ENCODE measurements at places on chromosomes 7 and 10.

GRCh38 chr7:82284936-82285519 lies 158.5 kb downstream of the CACNA2D1 start:
- H3K27me3 ChIP-seq = no peaks in the 10 kb centered on the region
- H3K27ac ChIP-seq = no peak overlapping the region
- no peak overlapping the region for H3K4me3 ChIP-seq
- H3K4me1 ChIP-seq = no peaks in the 10 kb centered on the region
- no peak for DNase-seq

GRCh38 chr10:75544993-75545706 lies 113.7 kb downstream of the LRMDA start:
- no peaks in the 10 kb centered on the region for H3K36me3 ChIP-seq
- no peak overlapping the region for H3K4me3 ChIP-seq
- peaks cover 34% of the 10 kb centered on the region for H3K4me1 ChIP-seq
- no peak for DNase-seq

DNA sequence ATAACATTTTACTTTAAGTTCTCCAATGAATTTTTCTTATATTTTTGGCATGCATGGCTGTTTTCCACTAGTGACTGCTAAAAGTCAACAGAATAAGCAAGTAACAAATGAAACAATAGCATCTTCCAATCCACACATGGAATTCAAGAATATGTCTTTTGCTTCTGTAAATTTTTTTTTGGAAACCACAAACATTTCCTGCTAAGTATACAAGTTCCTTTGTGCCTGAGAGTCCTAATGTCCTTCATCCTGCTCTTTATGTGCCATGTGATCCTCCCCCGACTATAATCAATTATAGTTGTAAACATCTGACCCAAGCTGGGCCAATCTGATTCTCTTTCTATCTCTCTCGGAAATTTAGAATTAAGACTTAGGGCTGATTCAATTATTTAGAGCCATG lies 61.2 kb downstream of the PPP1R3C start:
- no peak overlapping the region for H3K27ac ChIP-seq
- no peak for DNase-seq
- H3K4me1 ChIP-seq = no peaks in the 10 kb centered on the region
- no peak overlapping the region for H3K4me3 ChIP-seq
- H3K27me3 ChIP-seq = no peaks in the 10 kb centered on the region
- no peaks in the 10 kb centered on the region for H3K36me3 ChIP-seq

DNA sequence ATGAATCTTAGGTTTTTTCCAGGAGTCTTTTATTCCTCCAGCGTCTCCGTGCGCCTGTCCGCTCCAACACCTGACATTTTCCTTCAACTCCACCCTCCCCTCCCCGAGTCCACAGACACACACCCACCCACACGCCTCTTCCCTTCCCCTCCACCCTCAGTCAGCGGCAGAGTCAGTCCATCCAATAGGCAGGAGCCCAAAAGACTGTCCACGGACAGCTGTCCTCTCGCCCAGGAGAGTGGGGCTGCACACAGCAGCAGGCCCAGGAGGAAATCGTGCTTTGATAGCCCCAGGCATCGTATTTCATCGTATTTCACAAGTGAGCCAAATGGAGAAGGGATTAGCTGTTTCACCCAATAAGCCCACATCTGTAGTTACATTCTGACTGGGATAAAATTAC lies 285.1 kb downstream of the ZEB1 start:
- no peak overlapping the region for H3K27ac ChIP-seq
- peaks cover 35% of the 10 kb centered on the region for H3K4me1 ChIP-seq

- DNase-seq = no peak
- H3K4me3 ChIP-seq = no peak overlapping the region
- no peak overlapping the region for H3K27ac ChIP-seq
- H3K36me3 ChIP-seq = no peaks in the 10 kb centered on the region
Observed at GRCh38 chr10:106440767-106441166, 723.7 kb downstream of the SORCS1 start.

DNA sequence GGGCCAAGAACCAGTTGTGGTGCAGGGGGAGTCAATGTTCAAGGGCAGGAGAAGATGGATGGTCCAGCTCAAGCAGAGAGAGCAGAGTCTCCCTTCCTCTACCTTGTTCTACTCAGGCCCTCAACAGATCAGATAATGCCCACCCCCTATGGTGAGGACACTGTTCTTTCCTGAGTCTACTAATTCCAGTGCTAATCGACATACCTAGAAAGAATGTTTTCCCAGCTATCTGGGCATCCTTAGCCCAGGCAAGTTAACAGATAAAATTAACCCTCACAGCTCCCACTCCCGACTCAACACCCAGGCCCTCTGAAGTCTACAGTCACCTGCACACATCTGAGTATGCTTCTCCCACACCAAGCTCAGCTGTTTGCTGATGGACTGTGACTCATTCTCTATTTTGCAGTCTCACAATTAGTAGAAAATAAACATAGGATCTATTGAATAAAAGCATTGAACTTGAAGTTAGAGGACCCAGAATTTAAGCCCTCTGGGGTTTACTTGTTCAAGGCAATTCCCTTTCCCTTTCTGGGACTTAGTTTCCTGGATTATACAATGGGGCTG lies 17.1 kb downstream of the COL13A1 start:
- DNase-seq = no peak
- no peak overlapping the region for H3K27ac ChIP-seq
- peaks cover 21% of the 10 kb centered on the region for H3K4me1 ChIP-seq
- no peaks in the 10 kb centered on the region for H3K36me3 ChIP-seq
- H3K27me3 ChIP-seq = no peaks in the 10 kb centered on the region
- H3K4me3 ChIP-seq = no peak overlapping the region

DNA sequence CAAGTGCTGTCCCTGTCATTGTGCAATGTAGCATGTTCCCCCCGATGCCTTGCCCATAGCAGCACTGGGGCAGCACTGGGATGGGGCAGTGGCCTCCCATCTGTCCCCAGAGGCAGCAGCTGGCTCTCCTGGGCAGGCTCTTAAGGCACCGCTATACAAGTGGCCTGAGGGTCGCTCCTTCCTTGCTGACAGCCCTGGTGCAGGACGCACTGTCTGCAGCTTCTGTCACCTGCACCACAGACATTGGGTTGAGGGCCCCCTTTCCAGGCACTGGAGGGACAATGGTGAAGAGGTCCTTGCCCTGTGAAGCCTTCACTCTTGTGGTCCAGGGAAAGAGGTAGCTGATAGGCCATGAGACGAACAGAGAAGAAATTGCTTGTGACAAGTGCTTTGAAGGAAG lies 10.6 kb downstream of the CPSF4 start:
- DNase-seq = no peak
- H3K4me3 ChIP-seq = no peak overlapping the region
- H3K27me3 ChIP-seq = no peaks in the 10 kb centered on the region
- H3K27ac ChIP-seq = no peak overlapping the region
- H3K36me3 ChIP-seq = peaks cover 86% of the 10 kb centered on the region

DNA sequence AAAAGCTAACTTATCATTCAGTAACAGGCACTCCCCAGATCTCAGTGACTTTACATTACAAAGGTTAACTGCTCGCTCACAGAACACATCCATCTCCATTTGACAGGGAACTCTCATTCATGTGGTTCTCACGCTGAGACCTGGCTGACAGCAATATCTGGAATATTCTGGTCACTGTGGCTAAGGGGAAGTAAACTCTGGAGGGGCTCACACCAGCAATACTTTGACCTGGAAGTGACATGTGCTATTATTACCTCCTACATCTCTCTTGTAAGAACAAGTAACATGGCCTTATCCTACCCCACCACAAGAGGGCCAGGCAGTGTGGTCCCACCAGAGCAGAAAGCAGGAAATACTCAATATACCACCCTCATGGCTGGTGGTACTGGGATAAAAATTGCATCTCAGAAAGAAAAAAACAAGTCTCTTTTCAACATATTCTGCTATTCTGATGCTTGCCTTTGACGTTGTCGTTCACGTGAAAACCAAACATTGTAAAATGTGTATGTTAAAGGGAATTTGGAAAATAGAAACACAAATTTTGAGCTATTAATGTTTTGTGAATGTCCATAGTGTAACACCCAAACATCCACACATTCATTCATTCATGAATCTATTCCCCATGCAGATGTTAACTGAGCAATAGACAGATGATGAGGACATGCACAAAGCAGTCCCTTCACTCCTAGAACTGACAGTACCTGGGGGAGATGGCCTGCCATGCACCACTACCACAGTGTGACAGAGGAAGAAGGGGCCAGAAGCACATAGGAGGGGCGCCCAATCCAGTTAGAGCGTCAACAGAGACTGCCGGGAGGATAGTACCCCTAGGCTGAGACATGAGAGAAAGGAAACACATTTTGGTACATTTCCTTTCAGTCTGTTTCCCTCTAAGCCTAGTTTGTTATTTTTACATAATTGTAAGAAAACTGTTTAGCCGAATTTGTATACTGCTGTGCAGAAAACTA lies 166.0 kb upstream of the SP4 start:
- H3K27me3 ChIP-seq = no peaks in the 10 kb centered on the region
- peaks cover 7% of the 10 kb centered on the region for H3K4me1 ChIP-seq
- H3K27ac ChIP-seq = no peak overlapping the region
- H3K36me3 ChIP-seq = no peaks in the 10 kb centered on the region

DNA sequence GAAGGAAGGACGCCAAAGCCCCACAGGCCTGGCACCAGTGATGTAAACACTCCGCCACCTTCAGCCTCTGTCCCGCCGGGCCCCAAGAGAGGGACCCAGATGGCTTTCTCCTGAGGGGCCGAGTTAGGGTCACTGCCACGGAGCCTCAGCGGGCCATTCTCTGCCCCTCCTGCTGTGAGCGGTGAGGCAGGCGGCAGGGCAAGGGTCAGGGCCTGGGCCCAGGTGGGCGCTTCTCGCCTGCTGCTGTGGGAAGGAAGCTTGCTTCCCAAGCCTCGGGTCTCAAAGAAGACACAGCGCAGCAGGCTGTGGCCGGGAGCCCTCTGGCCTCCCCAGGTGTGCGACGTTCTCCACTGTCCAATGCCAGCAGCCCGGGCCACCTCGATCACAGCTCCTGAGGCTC lies 84.8 kb downstream of the PROSER2 start:
- H3K27ac ChIP-seq = no peak overlapping the region
- no peaks in the 10 kb centered on the region for H3K36me3 ChIP-seq
- no peaks in the 10 kb centered on the region for H3K4me1 ChIP-seq
- no peak overlapping the region for H3K4me3 ChIP-seq

- DNase-seq = no peak
- H3K36me3 ChIP-seq = no peaks in the 10 kb centered on the region
- no peak overlapping the region for H3K4me3 ChIP-seq
- peaks cover 29% of the 10 kb centered on the region for H3K4me1 ChIP-seq
- H3K27me3 ChIP-seq = peaks cover 28% of the 10 kb centered on the region
- H3K27ac ChIP-seq = no peak overlapping the region
Observed at GRCh38 chr10:21501091-21501490, 24.4 kb downstream of the SKIDA1 start.
